ENCODE measurements at places on chromosomes 16 and 17.

- DNase-seq = no peak
These were observed 1.5 kb upstream of the OVCA2 start for GRCh38 chr17:2040219-2040827.

- no peak for DNase-seq
These were observed 18.1 kb upstream of the MTMR4 start for GRCh38 chr17:58532555-58532951.

DNA sequence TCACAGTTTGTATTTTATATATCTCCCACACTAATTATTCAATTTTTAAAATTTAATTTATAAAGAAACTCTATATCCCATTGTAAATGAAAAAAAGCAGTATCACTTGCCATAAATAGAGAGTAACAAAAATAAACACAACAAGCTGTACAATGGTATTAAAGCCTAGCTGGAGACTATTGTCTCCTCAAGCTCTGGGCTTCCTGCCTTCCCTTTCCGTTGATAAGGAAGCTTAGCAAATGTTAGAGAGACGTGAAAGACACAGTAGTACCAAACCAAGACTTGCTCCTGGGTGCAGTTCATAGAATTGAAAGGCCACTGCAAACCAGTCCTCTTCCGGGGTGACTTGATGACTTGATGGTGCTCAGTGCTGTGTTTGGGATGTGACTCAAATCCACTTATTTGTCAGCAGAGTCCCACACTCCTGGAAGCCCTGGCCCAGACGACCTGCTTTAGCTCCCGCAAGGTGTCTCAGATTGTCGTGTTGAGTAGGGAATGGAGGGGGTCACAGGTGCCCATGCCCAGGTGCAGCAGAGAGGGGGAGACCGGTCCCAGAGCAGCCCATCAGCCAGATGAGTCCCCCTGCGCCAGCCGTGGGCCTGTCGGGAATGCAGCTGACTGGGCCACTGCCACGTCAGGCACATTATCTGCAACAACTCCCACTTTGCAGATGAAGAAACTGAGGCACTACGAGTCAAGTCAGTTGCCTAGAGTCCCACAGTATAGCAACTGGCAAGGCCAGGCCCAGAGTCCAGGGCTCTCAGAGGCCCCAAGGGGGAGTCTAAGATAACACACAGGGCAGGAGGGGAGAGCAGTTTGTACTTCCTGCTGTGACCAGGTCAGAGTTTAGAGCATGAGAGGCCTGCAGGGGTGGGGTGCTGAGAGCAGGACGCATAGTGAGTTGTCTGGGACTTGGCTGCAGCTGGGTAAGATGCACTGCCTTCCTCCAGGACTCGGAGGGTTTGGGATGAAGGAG lies 40.5 kb downstream of the PSME3IP1 start:
- DNase-seq = no peak

DNA sequence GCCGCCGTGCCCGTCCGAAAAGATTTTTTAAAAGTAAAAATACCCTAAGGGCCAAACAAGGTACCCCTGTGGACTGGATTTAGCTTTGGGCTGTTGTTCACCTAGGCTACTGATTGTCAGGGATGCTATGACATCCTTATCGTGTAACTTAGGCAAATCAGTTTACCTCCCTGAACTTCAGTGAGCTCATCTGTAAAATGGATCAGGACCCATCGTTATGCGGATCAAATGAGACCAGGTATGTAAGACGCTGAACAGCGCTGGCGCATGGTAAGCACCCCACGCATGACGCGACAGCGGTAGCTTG lies 658 bp upstream of the ZNF771 start:
- DNase-seq = no peak

DNA sequence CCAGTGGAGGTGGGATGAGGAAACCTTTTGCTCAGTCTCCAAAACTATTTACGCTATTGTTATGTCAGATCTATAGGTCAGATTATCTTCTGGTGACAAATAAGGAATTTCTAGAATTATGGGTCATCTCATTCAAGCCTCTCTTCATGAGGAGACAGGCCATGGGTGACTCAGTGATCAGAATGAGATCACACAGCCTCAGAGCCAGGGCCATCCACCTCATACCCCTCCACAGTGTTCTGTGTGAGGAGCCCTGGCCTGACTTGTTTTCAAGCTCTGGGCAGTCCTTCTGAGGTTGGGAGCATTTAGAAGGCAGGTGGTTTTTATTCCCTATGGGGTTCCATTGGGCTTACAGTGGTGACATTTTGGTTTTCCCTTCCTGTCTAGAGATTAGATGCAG lies 26.5 kb downstream of the YPEL2 start:
- no peak for DNase-seq

- no peak for DNase-seq
These were observed 256.6 kb downstream of the CPPED1 start for GRCh38 chr16:12546918-12547607.

GRCh38 chr17:10061111-10061845 lies 137.1 kb downstream of the GAS7 start:
- no peak for DNase-seq

- no peak for DNase-seq
These were observed at the start of gene APOBR for GRCh38 chr16:28494121-28494851. Gene APOBR, plus strand, starts transcription at chr16:28494643. Its CDS starts 39 bp downstream, at chr16:28494682.

- no peak for DNase-seq
These were observed 191.0 kb downstream of the PRKCA start for GRCh38 chr17:66493283-66494019.

DNA sequence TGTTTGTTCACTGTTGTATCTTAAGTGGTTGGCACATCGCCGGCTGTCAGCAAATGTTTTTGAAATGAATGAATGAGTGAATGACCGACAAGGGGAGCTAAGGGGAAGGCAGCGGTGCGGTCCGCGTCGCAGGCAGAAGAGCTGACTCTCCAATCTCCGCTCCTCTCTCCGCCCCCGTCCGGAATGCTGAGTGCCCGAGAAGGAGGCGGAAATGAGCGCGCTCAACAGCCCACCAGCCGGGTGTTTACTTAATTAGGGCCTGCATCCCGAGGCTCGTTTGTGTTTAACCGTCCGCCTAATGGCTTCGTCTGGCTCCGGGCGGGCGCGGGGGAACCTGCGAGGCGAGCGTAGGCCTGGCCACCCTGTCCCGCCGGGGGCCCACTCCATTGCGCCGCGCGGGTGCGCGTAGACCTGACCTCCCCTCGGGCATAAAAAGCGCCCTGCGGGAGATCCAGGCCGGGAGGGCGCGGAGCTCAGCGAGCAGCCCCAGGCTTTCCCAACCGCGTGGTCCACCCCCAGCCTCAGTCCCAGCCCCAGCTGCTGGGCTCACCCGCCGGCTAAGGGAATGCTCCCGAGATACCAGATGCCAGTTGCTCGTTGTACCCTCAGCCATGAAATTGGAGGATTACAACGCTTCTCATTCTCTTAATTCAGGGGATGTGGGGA lies 2.5 kb upstream of the CDH3 start:
- no peak for DNase-seq

- DNase-seq = no peak
These were observed 126.6 kb downstream of the C16orf95 start for GRCh38 chr16:87190288-87191230.

DNA sequence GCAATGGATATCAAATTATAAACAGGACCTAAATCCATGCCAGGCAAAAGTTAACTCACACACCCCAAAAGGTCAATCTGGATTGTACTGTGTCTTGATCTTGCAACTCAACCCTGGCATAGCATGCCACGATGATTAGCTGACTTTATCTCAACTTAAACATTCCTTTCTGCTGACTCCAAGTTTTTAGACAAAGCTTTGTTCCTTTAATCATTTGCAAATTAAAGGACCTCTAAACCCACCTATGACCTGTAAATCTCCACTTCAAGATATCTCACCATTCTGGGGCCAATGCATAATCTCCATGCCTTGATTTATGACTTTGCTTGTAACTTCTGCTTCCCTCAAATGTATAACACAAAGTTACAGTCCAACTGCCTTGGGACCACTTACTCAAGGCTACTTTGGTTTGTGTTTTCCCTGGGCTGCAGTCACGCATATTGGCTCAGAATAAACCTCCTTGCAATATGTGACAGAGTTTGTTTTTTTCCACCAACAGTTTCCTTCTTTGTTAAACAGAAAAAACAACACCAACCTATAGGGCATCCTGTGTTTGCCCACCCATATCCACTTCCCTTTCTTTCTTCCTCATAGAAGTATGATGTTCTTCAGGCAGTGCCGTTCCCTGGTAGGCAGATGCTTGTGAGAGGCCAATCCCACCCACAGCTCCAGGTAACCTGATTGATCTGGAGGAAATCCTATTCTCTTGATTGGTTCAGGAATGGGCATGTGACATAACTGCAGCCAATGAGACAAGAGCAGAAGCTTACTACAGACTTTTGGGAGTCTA lies 390.6 kb upstream of the ERCC4 start:
- no peak for DNase-seq

DNA sequence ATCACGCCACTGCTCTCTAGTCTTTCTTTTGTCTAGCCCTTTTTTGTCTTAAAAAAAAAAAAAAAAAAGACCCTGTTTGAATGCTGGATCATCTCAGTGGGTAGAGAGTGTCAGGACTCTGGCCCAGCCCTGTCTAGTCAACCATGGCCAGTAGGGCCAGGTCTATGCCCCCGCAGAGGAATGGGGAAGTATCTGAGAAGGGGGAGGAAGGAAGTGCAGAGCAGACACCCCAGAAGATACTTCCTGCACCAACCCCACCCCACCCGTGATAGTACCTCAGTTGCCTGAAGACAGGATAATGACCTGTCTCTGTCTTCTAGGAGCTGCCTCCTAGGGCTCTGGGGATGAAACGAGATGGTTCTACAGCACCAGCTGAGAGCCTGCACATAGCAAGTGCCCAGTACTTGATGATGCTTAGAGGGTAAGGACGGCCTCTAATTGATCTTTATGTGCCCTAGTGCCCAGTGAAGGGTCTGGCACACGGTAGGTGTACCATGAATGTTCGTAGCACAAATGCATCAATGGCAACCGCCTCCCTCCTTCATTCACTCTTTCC lies 55.4 kb downstream of the ABAT start:
- no peak for DNase-seq

DNA sequence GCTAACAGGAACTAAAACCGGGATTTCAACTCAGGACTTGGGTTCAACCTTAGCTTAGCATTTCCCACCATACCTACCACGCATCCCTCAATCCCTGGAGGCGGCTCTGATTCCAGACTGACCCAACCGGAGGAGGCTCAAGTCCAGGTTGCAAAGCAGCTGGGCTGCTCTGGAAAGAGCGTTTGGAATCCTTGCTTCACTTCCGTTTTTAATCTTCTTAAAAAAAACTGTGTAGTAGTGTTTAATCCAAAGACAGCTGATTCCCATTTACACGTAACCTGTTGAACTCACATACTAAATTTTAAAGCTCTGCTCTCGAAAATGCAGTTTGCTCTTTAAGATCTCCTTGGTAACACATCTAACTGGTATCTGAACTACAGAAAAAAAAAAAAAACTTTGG lies 50.0 kb downstream of the NXN start:
- no peak for DNase-seq

DNA sequence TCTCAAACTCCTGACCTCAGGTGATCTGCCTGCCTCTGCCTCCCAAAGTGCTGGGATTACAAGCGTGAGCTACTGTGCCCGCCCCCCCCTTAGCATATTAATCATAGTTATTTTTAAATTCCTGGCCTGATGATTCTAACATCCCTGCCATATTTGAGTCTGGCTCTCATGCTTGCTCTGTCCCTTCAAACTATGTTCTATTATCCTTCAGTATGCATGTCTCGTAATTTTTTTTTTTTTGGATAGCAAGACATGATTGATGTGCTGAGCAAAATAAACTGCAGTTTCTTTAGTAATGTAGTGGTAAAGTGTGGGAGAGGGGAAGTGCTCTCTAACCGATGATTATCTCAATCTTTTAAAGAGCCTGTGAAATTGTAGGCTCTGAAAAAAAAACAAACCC lies 34.3 kb upstream of the TMEM92 start:
- no peak for DNase-seq

DNA sequence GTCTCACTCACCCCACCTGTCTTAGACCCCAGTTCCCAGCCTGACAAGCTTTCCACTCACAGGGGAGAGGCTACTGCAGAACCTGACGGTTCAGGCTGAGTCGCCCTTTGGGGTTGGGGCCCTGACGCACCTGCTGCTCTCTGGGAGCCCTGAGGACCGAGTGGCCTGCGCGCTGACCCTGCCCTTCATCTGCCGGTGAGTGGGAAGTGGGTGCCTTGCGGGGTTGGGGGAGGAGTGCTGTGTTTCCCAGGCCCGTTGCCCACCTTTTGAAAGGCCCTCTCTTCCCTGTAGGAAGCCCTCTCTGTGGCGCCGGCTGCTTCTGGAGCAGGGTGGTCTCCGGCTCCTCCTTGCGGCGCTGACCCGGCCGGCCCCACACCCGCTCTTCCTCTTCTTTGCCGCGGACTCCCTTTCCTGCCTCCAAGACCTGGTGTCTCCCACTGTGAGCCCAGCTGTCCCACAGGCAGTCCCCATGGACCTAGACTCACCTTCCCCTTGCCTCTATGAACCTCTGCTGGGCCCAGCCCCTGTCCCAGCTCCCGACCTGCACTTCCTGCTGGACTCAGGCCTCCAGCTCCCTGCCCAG lies 6.1 kb upstream of the TGFB1I1 start:
- DNase-seq = no peak

- DNase-seq = no peak
These were observed 2.4 kb upstream of the RBFOX3 start for GRCh38 chr17:79613195-79613772.

- DNase-seq = no peak
These were observed 105.0 kb downstream of the ZNF778 start for GRCh38 chr16:89322321-89323119.

GRCh38 chr17:38735161-38735997 lies 5.2 kb downstream of the CISD3 start:
- DNase-seq = peak; percentile 78

GRCh38 chr17:72358465-72358864 lies 237.6 kb downstream of the SOX9 start:
- DNase-seq = no peak

DNA sequence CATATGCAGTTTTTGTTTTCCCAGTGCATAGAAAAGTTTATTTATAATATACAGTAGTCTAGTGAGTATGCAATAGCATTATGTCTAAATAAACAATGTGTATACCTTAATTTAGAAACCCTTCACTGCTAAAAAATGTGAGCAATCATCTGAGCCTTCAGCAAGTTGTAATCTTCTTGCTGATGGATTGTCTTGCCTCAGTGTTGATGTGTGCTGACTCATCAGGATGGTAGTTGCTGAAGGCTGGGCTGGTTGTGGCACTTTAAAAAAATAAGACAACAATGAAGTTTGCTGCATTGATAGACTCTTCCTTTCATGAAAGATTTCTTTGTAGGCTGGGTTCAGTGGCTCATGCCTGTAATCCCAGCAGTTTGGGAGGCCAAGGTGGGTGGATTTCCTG lies 13.9 kb upstream of the CAPNS2 start:
- DNase-seq = no peak

DNA sequence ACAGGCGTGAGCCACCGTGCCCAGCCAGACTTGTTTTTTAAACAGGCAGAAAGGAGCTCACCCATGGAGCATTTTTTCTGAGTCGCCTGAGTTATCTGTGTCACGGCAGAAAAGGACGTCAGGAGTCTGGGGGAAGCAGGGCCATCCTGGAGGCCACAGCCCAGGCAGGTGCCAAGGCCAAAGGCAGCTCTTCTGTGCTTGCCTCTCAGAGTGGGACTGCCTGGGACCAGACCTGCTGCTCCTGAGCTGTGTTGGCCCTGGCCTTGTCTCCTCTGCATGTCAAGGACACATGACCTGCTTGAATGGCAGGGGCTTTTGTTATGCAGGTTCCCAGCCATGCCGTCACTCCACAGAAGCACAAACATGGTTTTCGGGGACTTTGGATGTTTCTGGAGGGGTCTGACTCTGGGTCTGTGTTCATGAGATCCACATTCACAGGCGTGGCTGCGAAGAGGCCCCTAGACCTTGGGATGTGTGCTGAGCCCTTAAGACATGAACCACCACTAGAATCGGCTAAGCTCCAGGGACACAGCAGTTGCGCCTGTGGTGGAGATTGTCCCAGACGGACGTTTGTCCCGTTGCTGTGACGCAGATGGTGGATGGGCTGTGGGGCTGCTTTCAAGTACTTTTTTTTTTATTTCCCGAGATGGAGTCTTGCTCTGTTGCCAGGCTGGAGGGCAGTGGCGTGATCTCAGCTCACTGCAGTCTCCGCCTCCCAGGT lies 33.8 kb downstream of the FOXK2 start:
- DNase-seq = no peak
